H9 (cell line): ENCODE measurements at places on chromosomes 1 and 21. TPM values are rescaled to one million over a fixed set of nuclear protein-coding genes. Genes with fewer than 3 reads are reported as not detected.

GRCh38 chr1:3120140-3120539 is 51.1 kb downstream of the PRDM16 start:
- DNase-seq = no peak

GRCh38 chr1:53431805-53432565 is 27.2 kb upstream of the DMRTB1 start:
- DNase-seq = no peak

DNA sequence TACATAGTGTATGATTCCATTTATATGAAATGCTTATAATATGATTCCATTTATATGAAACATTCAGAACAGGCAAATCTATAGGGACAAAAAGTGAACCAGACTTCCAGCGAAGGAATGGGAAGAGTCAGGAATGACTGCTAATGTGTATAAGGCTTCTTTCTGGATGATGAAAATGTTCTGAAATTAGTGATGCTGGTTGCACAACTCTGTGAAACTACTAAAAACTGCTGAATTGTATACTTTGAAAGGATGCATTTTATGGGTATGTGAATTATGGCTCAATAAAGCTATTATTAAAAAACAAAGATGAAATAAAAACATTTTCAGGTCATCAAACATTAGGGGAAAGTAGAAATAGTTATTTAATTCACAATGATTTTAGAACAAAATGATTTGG is 14.1 kb upstream of the IL24 start:
- no peak for DNase-seq

- DNase-seq = no peak
These were observed 87.0 kb downstream of the DPYD start for GRCh38 chr1:97833881-97834280.

- no peak for DNase-seq
These were observed 12.9 kb downstream of the GPA33 start for GRCh38 chr1:167077128-167077867.

DNA sequence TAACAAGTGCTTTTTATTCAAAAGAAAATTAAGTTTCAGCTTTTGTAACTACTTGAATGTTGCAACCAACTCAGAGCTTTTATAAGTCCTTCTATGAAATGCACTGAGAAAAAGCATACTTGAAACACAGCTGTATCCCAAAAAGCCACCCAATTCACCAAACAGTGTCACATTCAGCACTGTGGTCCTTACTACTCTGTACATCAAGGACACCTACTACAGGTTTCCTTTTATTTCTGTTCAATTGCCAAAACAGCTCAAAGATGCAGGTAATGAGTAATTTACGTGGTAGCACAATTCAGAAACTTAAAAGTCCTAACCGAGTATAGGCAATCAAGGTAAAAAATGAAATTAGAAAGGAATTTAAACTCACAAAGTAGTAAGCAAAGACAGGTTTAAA is 2.5 kb downstream of the EIF4G3 start:
- no peak for DNase-seq

GRCh38 chr1:18795002-18795689 is 64.3 kb downstream of the TAS1R2 start:
- no peak for DNase-seq

DNA sequence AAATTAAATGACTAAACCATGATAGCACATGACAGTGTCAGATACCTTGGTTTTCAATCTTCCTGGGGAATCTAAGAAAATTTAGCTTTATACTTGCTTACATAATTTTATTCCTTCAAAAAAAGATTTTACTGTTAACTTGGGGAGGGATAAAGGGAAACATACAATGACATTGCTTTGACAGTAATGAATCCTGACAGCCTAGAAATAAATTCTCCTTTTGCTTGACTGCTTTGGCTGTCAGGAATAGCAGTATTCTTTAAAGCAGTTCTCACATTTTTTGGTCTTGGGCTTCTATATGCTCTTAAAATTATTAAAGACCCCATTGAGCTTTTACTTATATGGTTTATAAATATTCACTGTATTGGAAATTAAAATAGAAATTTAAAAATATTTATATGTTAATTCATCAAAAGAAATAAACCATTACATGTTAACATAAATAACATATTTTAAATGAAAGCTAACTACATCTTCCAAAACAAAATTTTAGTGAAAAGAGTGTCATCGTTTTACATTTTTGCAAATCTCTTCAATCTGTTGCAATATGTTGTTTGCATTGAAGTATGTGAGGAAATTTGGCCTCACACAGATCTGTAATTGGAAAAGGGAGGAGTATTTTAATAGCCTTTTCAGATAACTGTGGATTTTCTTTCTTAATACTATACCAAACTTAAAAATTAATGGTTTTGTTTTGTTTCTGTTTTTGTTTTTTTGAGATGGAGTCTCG is 16.1 kb downstream of the EPHX4 start:
- DNase-seq = no peak

DNA sequence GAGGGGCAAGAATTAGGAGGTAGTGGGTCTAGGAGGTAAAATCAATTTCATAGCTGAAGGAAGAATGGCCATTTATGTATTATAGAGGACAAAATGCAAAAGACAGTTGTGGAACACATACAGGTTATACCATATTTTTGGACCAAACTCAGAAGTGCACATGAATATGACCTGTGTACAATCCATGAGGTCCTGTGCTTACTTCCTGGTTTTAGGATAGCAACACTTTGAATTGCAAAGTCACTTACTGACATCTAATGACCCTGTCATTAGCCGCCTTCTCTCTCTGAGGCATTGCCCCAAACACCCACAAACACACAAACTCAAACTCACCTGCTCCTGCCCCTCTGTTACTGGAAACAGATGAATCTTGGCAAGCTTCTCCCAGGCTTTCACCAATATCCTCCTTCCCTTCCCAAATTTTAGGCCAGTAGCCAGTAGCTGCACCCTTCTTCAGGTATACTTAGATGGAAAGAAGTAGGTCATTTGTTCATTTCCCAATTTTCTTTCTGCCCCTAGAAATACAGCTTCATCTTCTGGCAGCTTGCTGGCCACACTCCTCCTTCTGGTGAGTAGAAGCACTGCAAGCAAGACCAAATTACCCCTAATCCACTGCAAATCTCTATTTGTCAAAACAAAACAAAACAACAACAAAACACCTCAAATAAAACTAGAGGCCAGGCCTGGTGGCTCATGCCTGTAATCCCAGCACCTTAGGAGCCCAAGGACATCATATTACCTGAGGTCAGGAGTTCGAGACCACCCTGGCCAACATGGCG is 13.7 kb upstream of the RPL5 start:
- peak; percentile 55 for DNase-seq

GRCh38 chr1:227773558-227773957 is 38.3 kb downstream of the SNAP47 start:
- DNase-seq = no peak

Gene RAB25
- total RNA-seq = 42.8 and 43.1 TPM in 2 replicates

Gene SLC25A34
- total RNA-seq = 0.94 and 1.5 TPM in 2 replicates

Gene SYT11
- 0.28 and 0.39 TPM in 2 replicates for total RNA-seq

Gene SGIP1
- 1.5 and 1.6 TPM in 2 replicates for total RNA-seq

Gene IVL
- not detected in 2 replicates for total RNA-seq

Gene FCGR3A
- not detected in 2 replicates for total RNA-seq

Gene COL18A1
- total RNA-seq = 232 and 234 TPM in 2 replicates
